CD4-positive, alpha-beta T cell treated with Interleukin-15 for 1 hour (primary cell): ENCODE measurements at places on chromosomes 1 and 21.

GRCh38 chr1:69138172-69138571, 429.6 kb upstream of the LRRC7 start:
- DNase-seq = no peak

GRCh38 chr1:83718338-83718737, 280.6 kb downstream of the TTLL7 start:
- DNase-seq = no peak

- DNase-seq = no peak
Observed at GRCh38 chr21:40166291-40166843, 299.1 kb downstream of the PCP4 start.

DNA sequence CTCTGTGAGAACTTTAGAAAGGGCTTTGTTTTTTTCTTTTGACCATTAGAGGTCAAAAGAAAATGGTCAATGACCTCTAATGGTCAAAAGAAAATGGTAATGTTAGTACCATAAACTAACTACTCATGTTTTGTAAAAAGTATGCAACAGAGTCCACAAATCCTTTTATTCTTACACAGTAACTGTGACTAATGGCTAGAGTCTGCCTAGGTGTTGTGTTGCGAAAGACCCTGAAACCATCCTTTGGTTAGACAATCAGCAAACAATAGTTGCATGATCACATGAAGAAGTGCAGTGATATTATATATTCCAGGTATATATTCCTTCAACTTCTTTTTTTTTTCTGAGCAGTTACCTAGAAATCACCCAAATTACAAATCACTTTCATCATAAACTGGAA, 40.9 kb downstream of the NEGR1 start:
- DNase-seq = no peak

GRCh38 chr21:39951183-39952101, 84.2 kb downstream of the PCP4 start:
- no peak for DNase-seq

DNA sequence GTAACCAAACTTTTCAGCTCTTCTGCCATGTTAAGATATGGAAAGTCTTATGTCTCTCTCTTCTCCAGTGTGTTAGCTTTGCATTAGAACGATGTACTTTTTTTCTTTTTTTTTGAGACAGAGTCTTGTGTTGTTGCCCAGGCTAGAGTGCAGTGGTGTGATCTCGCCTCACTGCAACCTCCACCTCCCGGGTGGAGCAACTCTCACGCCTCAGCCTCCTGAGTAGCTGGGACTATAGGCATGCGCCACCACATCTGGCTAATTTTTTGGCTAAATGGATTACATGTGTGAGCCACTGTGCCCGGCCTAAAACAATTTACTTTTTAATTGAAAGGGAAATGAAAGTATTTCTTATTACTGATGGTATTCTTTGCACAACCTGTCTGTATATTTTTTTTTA, 35.8 kb downstream of the SPEN start:
- no peak for DNase-seq

DNA sequence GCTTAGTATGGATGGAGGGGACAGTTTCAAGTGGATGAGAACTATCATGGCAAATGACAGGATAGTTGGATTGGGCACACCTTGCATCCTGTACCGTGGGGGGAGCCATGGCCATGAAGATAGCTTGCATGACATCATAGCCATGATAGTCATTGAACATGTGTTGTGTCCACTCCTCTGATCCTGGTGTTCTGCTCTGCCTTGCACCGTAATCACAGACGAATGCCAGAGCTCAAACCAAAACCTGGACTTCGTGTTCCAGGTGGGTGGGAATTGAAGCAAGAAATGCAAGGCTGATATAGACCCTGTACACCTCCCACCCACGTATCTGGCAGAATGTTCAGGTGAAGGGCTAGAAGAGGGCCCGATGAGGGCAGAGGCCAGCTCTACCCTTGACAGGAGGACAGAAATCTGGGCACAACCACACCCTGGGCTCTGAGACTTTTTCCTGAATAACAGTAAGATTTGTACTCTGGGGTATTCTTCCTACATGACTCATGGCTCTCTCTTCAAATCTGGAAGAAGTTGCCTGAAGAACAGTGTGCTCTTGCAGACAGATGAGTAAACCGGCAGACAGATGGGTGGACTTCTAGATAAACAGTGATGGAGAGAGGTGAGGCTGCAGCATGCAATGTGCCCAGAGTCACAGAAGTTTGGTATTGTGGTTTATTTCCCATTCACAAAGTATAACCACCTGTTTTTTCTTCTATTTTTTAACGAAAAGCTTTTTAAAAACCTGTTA, 45.0 kb downstream of the KCNJ6 start:
- DNase-seq = no peak

DNA sequence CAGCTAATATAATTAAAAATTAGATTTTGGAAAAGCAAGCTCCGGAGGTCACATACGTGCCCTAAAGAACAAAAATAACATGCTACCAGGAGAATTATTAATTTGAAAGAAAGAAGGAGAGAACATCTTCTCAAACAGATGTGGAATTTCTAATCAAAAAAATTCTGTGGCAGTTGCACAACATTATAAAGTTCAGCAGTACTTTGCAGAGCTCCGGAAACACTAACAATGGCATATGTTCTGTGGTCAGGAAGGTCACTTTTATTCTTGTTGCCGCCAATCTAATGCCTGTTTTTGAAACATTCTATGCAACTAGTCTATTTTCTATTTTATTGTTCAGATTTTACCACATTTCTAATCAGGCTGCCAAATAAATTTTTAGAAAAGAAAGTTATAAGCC, 186.8 kb downstream of the SMYD3 start:
- no peak for DNase-seq

- DNase-seq = no peak
Observed at GRCh38 chr1:83497563-83497962, 501.4 kb downstream of the TTLL7 start.

- DNase-seq = no peak
Observed at GRCh38 chr1:104706631-104707147, 957.0 kb downstream of the AMY1C start.

DNA sequence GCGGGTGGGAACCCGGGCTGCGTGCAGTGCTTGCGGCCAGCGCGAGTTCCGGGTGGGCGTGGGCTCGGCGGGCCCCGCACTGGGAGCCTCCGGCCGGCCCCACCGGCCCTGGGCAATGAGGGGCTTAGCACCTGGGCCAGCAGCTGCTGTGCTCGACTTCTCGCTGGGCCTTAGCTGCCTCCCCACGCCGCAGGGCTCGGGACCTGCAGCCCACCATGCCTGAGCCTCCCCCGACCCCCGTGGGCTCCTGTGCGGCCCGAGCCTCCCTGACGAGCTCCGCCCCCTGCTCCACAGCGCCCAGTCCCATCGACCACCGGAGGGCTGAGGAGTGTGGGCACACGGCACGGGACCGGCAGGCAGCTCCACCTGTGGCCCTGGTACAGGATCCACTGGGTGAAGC, 23.7 kb upstream of the CLIC4 start:
- no peak for DNase-seq

- DNase-seq = no peak
Observed at GRCh38 chr1:47906527-47907176, 90.5 kb downstream of the TRABD2B start.

DNA sequence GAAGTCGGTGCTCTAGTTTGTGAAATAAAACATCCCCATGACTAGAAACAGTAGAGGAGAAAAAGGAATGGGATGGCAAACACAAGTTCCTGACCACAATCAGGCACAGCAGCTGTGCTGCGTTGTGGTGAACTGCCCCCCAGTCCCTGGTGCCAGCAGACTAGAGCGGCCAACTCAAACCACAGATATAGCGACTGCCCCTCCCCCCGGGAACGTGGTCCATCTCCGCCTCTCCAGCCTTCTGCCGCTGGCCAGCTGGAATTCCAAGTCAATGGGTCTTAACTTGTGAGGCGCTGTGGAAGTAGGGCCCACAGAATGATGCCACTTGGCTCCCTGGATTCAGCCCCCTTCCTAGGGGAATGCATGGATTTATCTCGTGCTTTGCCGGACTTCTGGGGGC, 41.6 kb upstream of the ZNF678 start:
- no peak for DNase-seq

GRCh38 chr1:245641384-245641783, 486.6 kb downstream of the KIF26B start:
- no peak for DNase-seq

- DNase-seq = no peak
Observed at GRCh38 chr1:86423873-86424272, at the start of gene CLCA2. Gene CLCA2, plus strand, starts transcription at chr1:86424171. Its CDS starts 77 bp downstream, at chr1:86424248.

- no peak for DNase-seq
Observed at GRCh38 chr1:53134961-53135734, 7.3 kb downstream of the SLC1A7 start.

DNA sequence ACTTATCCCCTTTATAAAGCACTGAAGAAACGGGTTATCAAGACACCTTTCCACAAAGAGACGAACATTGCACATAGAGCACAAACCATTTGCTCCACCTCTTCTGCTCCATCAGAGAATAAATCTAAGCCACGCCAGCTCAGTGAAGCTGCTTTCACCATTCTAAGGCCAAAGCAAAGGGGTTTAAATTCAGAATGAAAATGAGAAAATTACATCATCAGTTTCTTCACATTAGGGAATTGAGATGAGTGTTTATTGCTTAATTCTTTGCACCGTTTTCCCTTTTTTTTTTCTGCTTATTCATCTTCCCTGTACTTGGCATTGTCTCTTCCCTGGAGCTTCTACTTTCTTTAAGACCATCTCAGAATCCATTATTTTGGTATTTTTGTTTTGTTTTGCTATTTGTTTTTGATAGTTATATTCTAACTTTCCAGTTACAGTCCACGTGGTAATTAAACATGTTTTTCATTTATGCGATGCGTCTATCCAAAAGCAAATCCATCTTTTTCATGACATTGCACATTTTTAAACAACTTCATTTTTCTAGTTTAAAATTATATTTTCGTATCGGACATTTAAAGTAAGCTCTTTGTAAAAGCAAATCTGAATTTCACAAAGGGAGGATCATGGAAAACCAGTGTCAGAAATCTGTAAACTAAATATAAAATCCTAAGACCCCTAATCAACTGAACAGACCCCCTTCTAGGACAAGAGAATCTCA, 1.9 kb upstream of the OR2T34 start:
- DNase-seq = no peak

DNA sequence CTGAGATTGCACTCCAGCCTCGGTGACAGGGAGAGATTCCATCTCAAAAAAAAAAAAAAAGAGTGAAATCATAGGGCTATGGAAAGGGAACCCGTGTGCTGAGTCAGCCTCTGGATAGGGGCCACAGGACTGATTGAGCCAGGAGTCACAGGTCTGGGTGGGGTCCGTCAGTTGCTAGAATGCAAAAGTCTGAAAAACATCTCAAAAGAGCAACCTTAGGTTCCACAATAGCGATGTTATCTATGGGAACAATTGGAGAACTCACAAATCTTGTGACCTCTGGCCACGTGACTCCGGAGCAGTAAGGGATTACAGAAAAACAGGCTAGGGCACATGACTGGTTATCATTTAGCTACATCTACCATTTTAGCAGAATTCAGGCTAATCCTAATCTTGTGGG, 32.8 kb upstream of the GREM2 start:
- DNase-seq = no peak

GRCh38 chr1:39086386-39086785, 60.2 kb downstream of the NDUFS5 start:
- no peak for DNase-seq

DNA sequence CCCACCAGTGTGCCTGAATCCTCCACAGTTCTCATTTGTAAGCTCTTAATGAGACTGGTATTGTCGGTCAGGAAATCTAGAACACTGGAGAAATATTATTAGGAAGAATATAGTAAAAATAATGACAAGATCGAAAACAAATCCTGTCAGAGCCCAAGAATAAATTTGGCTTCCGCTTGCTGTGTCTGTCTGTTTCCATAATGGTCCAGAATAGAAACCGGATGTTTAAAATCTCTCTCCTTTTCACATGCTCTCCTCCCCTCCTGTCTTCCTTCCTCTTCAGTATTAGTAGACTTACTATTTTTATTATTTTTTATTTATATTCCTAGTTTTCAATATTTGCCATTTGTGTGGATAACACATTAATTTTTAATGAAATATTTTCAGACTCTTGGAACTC, 187.7 kb downstream of the SDCCAG8 start:
- no peak for DNase-seq

GRCh38 chr1:205923651-205924459, 19.4 kb downstream of the SLC26A9 start:
- DNase-seq = no peak

DNA sequence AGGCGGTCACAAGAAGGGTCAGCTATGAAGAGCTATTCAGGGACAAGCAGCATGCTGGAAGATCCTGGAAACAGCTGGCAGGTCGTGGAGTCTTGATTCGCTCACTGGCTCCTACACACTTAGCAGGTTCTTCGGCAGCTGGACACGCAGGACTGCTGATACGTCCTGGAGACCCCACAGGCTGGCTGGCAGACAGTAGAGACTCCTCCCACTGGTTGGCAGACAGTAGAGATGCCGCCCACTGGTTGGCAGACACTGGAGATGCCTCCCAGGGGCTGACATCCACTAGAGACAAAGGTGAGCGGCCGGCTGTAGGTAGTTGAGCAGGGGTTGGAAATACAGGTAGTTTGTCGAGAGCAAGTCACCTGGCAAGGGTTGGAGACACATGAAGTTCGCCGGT, 466 bp downstream of the KRTAP11-1 start:
- no peak for DNase-seq

GRCh38 chr1:5724847-5725246, 267.4 kb downstream of the NPHP4 start:
- DNase-seq = no peak

DNA sequence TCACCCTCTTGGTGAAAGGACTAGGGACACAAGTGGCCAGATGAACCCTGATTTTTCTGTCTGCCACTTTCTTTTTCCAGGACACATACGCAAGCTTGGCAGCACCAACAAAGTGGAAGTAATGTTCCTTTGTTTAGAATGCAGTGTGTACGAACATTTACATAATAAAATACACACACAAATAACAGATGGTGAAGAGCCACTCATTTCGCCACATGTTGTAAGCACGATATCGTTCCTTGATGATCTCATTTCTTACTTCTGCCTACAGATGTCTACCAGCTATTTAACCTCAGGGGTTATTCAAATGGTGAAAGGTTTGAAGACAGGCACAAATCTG, 670.2 kb upstream of the CXADR start:
- DNase-seq = no peak

GRCh38 chr1:162070094-162070748, 730 bp downstream of the NOS1AP start:
- no peak for DNase-seq

- no peak for DNase-seq
Observed at GRCh38 chr1:51952638-51953037, 37.9 kb downstream of the RAB3B start.
